Activated B cell treated with CpG ODN at 0.5 μM for 24 hours (primary cell): ENCODE measurements at places on chromosomes 6 and 20.

DNA sequence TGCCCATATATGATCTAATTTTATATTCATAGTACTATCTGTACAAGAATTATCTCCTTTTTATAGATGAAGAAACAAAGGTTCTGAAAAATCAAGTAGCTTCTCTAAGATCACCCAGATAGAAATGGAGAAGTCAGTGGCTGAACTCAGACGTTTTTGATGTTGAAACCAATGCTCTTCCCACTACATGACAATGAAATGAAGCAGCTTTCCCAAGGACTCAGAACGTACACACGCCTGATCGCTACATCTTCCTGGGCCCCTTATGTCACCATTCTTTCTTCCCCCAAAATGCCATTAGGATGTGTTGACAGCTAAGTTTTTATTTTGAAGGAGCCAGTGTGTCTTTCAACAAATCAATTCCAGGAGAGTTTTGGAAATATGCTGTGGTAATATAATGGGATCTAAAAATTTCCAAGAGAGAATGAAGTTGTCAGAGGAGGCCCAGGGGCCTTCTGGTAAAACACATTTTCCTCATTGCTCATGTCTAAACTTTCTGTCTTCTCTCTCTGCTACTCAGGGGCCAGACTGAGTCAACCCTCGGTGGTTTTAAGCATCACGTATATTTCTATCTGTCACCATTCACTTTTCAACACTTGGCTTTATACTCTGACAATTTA is 98.1 kb upstream of the COL21A1 start:
- DNase-seq = no peak

DNA sequence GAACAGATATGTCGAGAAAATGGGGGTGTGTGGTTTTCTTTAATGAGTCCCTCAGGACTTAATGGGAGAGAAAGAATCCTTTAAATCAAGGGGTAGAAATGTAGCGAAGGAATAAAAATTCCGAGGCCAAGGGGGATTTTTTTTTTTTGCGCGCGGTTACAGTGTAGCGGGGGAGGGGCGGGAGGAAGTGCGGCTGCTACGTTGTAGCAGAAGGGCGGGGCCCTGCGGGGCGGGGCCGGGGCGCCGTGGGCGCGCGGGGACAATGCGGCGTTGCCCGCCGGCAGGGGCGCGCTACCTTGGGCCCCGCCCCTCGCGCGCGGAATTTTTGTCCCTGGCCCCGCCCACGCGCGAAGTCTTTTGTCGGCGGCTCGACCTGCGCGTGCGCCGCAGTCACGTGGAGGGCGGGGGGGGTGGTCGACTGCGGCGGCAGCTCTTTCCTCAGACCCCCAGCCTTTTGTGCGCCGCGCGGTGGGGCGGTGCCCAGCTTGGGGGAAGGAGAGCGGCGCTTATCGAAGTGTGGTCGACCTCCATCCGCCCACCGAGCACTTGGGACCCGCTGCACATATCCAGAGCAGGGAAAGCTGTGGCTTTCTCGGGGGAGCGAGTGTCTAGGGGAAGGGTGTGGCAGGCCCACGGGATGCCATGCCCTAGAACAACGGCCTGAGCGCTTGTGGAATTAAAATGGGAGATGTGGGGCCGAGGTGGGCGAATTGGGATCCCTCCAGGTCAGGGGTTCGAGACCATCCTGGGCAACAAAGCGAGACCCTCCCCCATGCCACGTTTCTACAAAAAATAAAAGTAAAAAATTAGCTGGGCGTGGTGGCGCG is 1.3 kb downstream of the TUBB start:
- peak; percentile 95 for DNase-seq

DNA sequence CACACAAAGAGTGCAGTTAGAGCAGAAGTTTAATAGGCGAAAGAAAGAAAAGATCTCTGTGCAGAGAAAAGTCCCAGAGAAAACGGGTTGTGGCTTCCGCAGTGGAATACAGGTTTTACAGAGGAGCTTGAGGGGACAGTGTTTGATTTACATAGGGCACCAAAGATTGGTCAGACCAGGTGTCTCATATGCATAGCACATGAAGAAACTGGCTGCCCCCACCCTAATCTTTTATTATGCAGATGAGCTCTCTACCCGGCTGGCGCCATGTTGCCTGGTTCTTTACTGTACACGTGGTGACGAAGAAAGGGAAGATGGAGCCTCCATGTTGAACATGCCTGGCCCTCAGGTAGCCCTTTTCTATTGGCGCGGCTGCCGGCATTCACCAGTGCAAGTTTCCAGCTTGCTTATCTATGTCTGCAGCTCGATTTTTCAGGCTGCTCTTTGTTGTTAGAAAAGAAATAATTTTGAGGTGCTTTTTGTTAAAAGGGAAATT is 47.4 kb downstream of the SLC35B3 start:
- no peak for DNase-seq

GRCh38 chr20:24672886-24673677 is 203.7 kb downstream of the SYNDIG1 start:
- DNase-seq = no peak

- no peak for DNase-seq
These were observed 57.6 kb upstream of the IER3 start for GRCh38 chr6:30801950-30802349.

DNA sequence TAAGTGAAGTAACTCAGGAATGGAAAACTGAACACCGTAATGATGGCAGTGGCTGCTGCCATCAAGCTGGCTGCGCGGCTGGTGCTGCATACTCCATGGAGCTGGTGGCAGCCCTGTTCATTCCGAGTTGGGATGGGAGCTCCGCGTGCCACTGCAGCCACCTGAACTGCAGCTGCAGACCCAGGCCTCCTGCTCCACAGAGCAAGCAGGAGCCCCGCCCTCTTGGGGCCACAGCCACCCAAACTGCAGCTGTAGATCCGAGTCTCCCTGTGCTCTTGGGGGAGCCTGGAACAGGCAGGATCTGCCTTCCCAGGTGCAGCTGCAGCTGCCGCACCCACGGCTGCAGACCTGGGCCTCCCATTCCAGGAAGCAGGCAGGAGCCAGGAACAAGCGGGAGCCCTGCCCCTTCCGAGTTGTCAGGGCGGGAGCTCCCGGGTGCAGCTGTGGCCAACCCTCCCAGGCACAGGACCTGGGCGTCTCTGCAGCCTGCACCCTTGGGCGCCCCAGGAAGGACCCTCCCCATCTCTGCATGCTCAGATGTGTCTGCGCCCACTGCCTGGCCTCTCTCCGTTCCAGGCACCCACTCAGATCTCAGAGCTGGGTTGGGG is 120.2 kb downstream of the GMPR start:
- no peak for DNase-seq
